ENCODE measurements at places on chromosomes 1 and 21.

DNA sequence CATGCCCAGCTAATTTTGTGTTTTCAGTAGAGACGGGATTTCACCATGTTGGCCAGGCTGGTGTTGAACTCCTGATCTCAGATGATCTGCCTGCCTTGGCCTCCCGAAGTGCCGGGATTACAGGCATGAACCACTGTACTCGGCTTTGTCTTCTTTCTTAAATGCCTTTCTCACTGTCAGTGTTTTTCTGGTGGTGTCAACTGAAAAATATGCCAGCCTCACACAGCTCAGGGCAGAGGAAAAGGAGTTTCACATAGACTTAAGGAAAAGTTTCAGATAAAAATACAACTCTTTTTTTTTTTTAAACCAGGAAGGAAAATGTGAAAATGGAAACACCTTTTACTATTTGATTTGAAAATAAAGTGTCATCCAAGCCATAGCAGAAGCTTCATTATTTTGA is 4.6 kb upstream of the MAB21L3 start:
- DNase-seq: no peak

DNA sequence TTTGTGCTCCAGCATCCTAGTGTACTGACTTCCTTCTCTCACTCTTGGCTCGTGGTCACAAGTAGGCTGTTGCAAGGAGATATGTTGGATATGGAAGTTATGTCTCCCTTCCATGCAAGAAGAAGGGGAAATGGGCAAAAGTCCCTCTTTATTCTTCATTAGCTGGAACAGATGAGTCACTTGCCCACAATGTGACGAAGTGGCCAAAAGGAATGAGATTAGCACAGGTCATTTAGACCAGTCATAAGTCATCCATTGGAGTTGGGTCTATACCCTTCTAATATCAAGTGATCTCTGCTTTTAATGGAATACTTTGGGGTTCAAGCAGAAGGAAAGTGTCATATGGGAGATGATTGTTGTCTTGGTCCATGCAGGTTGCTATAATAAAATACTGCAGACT is 91.2 kb upstream of the NGF start:
- no peak for DNase-seq

DNA sequence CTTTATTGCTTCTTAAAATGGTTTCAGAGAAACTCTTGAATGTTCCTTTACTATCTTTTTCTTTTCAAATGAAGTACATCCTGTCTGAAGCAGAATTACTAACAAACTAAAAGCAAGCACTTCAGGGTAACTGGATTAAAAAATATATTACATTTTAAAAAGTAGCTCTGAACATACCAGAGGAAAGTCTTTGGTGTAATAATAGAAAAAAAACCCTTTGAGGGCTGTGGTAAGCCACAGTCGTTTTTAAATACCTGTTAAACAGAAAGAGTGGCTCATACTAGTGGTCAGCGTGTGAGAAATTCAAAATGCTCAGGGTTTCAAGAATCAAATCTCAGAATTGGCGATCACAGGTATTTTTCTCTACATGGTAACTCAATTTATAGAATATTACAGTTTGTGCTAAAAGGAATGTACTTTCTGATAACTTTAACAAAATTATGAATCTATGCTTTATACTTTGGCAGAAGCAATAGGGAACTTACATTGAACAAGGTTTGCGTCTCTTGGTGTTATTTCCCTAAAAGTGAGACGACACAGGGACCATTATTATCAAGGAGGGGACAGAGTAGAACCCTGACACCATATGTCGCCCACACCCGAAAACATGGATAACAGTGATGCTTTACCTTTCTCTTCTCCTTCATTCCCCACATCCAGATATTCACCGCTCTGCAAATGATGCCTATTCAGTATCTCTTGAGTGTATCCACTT is 97.0 kb upstream of the DPH5 start:
- no peak for DNase-seq

GRCh38 chr1:43233631-43234030 is 36.2 kb upstream of the TMEM125 start:
- no peak for DNase-seq

Data from T-helper 17 cell (primary cell).